ENCODE measurements at places on chromosomes 3 and 15.

GRCh38 chr3:125080077-125080476 is 24.3 kb upstream of the HEG1 start:
- DNase-seq = no peak

DNA sequence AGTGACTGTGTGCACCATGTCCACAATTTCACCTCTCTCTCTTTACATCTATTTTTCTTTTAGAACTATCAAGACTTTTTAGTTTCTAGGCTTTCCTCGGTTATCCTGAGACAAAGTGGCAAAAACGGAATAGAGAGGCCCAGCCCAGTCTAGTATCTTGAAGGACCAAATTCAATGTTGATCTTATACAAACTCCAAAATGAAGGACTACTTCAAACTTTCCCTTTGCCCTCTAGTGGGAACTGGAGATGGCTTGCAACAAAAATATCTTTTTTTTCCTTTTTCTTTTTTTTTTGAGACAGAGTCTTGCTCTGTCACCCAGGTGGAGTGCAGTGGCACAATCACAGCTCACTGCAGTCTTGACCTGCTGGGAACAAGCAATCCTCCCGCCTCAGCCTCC is 338.5 kb upstream of the UMPS start:
- no peak for DNase-seq

DNA sequence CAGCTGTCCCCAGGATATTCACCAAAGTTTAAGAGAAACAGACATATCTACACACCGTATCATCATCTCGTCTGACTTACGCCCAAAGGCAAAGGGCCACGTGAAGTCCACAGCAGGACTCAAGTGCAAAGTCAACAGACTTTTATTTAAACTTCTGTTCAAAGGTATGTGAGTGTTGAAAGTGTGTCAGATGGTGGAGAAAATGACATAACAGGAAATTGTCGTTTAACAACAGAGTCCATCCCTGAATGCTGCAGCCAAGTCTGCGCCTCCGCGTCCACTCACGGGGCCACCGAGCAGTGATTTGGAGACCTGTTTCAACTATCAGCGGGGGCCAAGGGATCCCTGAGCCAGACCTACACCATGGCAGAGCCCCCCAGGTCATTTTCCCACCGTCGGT is 165.6 kb downstream of the XXYLT1 start:
- no peak for DNase-seq

- no peak for DNase-seq
These were observed 117.0 kb downstream of the FOXP1 start for GRCh38 chr3:71466483-71466882.

- DNase-seq = no peak
These were observed 31.2 kb downstream of the FOXB1 start for GRCh38 chr15:60035344-60035743.

Measured in hematopoietic multipotent progenitor cell (in vitro differentiated cells).